GM20000 (cell line): ENCODE measurements at places on chromosomes 16 and 17.
A peak's percentile ranks its signal among the peaks of the same experiment; 100 is the strongest.

DNA sequence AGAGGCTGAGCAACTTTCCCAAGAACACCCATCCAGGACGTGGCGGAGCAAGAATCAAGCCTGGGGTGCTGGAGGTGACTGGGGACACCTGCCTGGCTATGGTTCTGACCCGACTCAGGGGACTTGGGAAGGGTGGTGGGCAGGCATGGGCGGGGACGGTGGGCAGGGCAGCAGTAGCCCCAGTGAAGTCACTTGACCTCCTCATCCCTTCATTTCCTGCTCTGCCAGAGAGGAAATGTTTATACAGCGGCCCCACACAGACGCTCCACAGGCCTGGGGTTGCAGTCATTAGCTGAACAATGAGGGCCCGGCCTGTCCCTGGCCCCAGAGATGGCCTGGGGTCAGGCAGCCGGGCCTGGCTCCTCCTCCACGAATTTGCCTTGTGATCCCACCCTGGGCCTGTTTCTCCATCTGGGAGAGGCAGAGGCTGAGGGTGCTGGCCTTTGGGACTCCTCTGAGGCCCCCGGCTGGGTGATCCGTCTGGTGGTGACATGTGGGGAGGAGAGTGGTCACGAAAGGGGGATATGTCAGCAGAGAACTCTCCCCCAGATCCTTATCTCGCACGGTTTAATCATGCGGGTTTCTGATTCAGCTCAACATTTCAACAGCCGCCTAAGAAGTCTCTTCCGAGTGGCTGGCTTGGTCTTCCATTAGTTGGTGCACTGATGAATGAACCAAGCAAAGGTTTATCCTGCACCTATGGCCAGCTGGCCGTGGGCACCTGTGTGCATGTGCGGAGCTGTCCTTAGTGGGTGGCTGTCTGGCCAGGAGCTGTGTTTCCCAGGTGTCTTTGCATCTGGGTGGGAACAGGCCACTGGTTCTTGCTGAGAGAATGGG is 175.9 kb downstream of the IRF8 start:
- DNase-seq: no peak

DNA sequence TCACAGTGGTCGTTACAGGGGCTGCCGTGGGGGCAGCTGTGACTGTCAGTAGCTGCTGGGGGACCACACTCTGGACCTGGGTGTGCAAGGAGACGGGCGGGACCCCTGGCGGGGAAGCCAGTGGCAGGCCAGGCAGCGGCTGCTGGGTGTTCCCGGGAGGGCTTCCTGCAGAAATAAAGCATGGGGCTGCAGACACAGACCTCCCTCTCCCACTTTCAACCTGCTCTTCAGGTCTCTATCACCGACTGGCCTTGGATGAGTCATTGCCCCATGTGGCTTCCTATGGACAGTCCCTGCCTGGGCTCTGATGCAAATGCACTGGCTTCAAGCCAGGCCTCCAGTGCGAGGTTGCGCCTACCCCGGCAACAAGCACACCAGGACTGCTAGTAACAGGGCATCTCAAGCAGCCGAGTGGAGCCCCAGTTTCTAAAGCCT is 17.2 kb downstream of the SREBF1 start:
- peak; percentile 93 for DNase-seq

DNA sequence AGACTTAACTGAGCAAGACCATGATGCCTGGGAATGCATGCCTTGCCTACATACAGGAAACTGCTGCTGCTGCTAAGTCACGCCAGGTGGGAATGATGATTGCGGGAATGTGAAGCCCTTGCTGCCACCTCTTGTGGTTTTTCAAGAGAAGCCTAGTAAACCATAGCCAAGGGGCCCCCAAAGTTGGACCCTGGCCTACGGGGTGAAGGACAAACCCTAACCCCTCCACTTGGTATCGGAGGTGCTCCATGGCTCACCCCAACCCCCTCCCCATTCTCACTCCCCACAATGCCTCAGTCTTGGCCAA is 233.9 kb downstream of the ZNF423 start:
- DNase-seq: no peak

GRCh38 chr16:82788225-82788624 is 161.5 kb downstream of the CDH13 start:
- DNase-seq: no peak

DNA sequence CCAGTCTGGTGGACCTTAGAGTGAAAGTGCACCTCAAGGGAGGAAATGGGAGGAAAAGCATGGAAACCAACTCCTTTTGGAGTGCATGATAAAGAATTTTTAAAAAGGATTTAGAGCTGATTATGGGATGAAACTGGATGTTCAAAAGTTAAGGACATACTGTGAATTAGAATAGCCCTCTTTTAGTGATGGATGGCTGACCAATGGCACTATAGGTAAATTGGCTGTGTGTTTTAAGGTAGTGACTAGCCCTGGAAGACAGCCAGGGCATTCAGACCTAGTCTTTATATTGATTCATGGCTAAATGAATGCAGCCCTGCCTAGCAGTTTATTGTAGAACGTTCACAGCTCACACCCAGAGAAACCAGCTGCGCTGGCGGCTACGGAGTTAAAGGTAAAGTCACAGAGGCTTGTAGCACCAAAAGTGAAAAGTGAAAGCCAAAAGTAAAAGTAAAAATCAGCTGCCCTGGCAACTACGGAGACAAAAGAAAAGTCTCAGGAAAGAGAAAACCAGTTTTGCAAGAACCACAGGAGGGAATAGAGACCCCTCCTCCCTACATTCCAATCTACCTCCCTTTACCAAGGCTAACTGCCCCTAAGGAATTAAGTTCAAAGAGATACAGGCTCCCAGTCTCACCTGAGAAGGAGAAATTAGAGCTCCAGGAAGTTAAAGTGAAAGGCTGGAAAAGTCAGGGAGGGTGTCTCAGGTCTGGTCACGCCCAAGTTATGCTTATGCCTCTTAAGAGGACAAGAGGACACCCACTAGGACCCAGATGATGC is 21.8 kb downstream of the ACSM1 start:
- DNase-seq: peak; percentile 46

DNA sequence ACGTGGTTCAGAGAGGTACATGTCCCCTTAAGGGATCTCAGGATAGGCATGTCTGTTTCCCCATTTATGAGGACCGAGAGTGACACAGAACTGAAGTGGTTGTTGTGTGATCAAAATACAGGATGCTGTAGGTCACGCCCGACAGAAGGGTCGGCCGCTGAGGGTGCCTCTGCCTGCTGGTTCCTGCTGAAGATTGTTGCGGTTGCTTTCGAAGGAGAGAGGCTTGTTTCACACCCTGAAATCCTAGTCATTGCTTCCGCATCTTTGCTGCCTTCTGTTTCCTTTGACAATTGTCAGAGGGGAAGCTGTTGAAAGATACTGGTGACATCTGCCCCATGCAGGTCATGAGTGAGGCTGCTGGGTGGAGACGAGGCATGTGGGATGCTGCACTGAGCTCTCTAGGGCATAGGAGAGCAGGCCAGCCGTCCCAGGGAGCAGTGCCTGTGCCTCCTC is 3.8 kb upstream of the NAT9 start:
- peak; percentile 75 for DNase-seq

DNA sequence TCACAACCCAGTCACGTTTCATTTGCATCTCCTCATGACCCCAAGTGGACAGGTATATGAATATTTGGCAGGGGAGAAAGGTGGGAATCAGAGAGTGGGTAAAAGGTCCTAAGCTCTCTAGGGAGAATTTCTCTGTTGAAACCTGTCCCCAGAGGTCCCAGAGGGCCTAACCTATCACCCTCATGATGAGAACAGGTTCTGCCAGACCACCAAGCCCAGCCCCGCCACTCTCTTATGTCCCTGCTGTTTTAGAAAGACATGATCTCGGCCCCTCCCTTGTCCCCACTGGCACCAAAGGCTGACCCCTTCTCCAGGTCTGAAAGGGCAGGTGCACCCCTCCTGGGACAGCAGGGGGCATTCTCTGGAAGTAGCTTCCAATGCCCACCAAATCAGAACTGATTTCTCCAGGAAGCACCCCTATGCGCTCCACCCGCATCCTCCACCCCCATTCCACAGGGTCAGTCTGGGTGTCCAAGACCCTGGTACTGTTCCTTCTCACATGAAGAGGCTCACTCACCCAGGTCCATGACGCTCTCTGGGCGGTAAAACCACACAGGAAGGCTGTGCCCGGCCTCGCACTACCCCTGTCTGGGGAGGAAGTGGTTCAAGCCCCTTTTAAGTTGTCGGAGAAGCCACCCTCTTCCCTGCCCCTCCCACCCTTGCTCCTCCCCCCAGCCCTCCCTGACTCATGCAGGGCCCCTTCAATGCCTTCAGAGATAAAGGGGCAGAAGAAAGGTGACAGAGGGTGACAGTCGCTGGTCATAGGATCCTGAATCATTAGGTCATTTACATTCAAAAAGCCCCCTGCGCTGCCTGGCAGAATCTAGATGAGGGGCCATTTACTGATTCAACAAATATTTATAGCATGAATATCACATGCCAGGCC is at the start of gene CCR7:
CCR7 (minus strand) TSS at position 590 of the 886 bp plus-strand sequence; CDS start at position 527, 63 bp downstream.
- DNase-seq: peak; percentile 62

DNA sequence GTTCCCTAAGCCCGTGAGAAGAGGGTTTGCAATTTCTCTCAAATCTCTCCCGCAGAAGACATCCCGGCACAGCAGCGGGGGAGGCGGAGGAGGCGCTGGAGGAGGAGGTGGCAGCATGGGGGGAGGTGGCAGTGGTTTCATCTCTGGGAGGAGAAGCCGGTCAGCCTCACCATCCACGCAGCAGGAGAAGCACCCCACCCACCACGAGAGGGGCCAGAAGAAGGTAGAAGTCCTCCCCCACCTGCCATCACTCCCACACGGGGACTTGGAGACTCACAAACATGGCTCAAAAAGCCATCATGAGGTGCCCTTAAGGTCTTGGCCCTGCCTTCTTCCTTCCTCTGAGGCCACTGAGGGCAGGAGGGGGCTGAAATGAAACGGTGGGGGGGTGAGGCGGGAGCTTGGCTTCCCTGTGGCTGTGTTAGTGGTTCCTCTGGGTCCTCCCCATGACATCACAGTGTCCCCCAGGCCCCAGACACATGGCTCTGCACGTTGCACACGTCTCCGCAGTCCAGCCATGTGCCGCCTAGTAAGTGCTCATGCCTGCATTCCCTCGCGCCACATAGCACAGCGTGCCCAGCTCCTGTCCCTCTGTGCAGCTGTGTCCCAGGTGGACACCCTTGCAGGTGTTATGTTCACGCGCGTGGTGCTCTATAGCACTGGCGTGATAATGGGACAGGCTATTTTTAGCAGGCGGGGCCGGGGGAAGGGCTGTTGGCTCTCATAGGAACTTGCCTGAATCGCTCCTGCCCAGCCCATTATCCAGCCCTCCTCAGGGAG is 6.9 kb downstream of the MLLT6 start:
- DNase-seq: no peak

- no peak for DNase-seq
Measured at GRCh38 chr17:66339561-66339960, 37.1 kb downstream of the PRKCA start.

- DNase-seq: no peak
Measured at GRCh38 chr16:67199011-67199807, at the start of gene ELMO3. TSS of gene ELMO3 (plus strand) at chr16:67199131. CDS start at chr16:67199327, 196 bp downstream.

DNA sequence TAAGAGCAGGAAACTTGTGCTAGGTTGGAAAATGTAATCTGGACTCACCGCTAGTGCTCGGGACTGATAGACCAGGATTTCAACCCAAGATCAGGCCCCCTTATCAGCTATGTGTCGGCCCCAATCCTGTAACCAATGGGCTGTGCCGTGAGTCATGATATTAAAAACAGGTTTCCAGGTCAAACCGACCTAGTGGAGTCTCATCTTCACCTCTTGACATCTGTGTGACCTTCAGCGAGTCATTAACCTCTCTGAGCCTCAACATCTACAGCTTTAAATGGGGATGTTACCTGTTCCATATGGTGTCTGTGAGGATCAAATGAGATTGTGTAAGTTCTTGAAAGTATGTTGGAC is 512 bp downstream of the PMM2 start:
- no peak for DNase-seq

GRCh38 chr16:972316-973002 is 1.7 kb upstream of the LMF1 start:
- no peak for DNase-seq

- no peak for DNase-seq
Measured at GRCh38 chr17:16917671-16918394, 54.1 kb downstream of the TNFRSF13B start.

DNA sequence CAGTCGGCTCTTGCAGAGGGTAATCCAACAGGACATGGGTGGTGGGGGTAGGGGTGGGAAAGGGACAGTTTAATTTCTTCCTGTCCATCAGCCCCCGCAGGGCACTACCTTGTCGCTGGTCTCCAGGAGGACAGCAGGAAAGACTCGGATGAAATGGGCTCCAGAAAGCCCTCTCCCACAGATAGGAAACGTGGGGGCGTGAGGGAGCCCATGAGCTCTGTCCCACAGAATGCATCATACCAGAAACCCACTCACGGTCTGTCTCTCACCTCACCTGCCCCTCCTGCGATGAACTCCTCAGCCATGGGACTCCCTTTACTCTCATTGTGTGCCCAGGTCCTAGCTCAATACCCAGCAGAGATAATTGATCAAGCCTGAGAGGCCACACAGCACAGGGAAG is 240.1 kb downstream of the GSG1L start:
- DNase-seq: no peak

DNA sequence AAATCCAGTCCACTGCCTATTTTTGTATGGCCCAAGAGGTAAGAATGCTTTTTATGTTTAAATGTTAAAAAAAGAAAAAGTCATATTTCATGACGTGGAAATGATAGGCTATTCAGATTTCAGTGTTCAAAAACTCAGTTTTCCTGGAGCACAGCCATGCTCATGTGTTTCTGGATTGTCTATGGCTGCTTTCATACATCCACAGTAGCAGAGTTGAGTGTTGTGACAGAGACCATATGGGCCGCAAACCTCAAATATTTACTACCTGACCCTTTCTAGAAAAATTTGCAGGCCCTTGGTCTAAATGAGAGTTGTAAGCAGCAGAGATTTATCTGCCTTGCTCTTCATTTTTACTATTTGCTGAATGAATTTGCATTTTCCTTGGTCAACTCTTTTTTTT is 264.1 kb downstream of the CBLN1 start:
- no peak for DNase-seq

DNA sequence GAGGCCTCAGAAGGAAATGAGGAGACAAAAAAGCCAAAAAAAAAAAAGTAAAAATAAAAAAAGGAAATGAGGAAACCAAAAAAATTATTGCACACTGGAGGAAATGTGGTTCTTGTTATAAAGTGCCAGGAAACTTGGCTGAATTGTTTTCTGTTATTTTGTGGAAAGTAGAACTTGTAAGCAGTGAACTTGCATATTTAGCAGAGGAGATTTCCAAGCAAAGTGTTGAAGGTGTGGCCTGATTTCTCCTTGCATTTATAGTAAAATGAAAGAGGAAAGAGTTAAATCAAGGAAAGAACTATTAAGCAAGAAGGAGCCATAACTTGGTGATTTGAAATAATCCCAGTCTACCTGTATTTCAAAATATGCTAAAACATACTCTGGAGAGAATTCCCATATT is 34.1 kb upstream of the CPPED1 start:
- no peak for DNase-seq

GRCh38 chr17:57109393-57110151 is 24.5 kb downstream of the AKAP1 start:
- no peak for DNase-seq

- no peak for DNase-seq
Measured at GRCh38 chr16:23395732-23396131, 57.3 kb downstream of the COG7 start.

DNA sequence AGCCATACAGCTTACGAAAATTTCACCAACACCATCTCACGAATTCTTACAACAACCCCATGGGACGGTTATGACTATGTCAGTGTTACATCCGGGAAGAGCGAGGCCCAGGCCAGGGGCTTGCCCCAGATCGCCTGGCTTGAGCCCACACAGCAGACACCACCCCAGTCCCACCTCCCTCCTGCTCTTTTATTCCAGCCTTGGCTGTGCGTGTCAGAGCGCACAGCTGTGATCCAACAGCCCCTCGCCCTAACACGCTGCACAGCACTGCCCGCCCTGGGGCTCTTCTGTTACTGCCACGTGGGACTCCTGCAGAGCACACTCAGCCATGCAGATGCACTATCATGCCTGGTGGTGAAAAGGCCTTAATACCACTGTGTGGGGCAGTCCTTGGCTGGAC is 127.9 kb downstream of the ENGASE start:
- no peak for DNase-seq
